Pulmonary artery endothelial cell (primary cell): ENCODE measurements at places on chromosomes 7 and 10. TPM values are rescaled to one million over a fixed set of nuclear protein-coding genes. Genes with fewer than 3 reads are reported as not detected.

SEC23IP gene
- 21.0 and 27.3 TPM in 2 replicates for total RNA-seq

ETV1 gene
- total RNA-seq = 3.2 and 8.1 TPM in 2 replicates

AKR1C1 gene
- 9.1 and 10.5 TPM in 2 replicates for total RNA-seq

C10orf67 gene
- not detected in 2 replicates for total RNA-seq

RFC2 gene
- total RNA-seq = 32.7 and 44.4 TPM in 2 replicates

PIK3AP1 gene
- total RNA-seq = 0.13 and 0.21 TPM in 2 replicates

CALY gene
- total RNA-seq = not detected in 2 replicates

MUC3A gene
- total RNA-seq = not detected in 2 replicates

PON2 gene
- total RNA-seq = 72.6 and 74.5 TPM in 2 replicates

RPA3 gene
- 23.5 and 28.0 TPM in 2 replicates for total RNA-seq

NEUROG3 gene
- not detected in 2 replicates for total RNA-seq

C10orf53 gene
- total RNA-seq = not detected in 2 replicates

PAPSS2 gene
- 74.2 and 74.3 TPM in 2 replicates for total RNA-seq

FAM24B gene
- 7.1 and 7.9 TPM in 2 replicates for total RNA-seq

LEP gene
- total RNA-seq = not detected in 2 replicates

RAPGEF5 gene
- 72.7 and 106 TPM in 2 replicates for total RNA-seq
